ENCODE measurements at places on chromosomes 2 and 18.
A peak's percentile ranks its signal among the peaks of the same experiment; 100 is the strongest.

DNA sequence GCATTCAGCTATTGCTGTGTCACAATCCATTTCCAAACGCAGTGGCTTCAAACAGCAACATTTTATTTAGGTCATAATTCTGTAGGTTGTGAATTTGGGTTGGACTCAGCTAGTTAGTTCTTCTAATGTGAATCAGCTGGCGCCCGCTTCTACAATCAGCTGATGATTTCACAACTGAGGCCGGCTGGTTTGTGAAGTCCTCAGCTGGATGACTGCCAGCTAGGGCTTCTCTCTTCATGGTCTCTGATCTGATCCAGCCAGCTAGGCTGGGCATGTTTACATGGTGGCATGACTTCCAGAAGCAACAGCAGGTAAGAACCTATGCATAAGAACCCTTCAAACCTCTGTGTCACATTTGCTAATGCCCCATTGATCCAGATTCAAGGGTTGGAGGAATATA is 172.0 kb downstream of the SLC4A10 start:
- no peak for DNase-seq

- DNase-seq = peak; percentile 44
Observed at GRCh38 chr2:235779444-235779896, 285.6 kb downstream of the AGAP1 start.

- DNase-seq = no peak
Observed at GRCh38 chr2:43227830-43228281, 1.4 kb upstream of the ZFP36L2 start.

DNA sequence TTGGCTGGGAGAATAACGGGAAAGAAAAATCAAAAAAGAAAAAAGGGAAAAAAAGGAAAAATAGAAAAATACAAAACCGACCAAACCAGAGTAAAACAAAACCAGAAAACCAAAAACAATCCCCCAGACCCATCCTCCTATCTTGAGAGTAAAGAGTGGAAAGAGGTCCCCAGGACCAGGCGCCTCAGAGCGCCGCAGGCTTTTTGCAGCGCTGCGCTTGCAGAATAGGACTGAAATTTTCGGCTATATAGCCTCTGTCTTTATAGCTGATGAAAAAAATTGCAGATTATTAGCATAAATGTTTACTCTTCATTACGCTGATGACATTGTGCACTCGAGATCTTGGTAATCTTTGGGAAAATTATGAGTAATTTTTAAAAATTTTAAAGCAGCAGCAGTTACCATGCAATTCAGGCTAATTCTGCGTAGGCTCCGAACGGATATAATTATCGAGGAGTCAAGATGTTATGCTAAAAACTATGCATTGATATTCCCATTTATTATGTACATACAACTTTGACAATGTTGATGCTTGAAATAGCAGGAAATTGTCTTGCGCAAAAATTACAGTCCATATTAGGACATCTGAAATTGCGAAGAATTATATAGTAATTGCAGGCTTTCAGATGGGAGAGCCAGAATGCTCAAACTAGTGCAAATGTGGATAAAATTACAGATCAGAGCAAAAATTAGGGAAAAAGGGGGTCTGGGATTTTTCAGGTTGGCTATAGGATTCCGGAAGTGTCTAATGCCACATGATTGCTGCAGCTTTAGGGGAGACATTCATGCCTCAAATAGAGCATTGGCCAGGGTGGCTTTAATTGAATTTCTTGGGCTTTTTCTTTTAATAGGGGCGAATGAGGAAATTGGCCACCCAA is 8.3 kb downstream of the DLX1 start:
- DNase-seq = no peak

GRCh38 chr2:83531206-83531826 is 927.8 kb downstream of the SUCLG1 start:
- DNase-seq = no peak

DNA sequence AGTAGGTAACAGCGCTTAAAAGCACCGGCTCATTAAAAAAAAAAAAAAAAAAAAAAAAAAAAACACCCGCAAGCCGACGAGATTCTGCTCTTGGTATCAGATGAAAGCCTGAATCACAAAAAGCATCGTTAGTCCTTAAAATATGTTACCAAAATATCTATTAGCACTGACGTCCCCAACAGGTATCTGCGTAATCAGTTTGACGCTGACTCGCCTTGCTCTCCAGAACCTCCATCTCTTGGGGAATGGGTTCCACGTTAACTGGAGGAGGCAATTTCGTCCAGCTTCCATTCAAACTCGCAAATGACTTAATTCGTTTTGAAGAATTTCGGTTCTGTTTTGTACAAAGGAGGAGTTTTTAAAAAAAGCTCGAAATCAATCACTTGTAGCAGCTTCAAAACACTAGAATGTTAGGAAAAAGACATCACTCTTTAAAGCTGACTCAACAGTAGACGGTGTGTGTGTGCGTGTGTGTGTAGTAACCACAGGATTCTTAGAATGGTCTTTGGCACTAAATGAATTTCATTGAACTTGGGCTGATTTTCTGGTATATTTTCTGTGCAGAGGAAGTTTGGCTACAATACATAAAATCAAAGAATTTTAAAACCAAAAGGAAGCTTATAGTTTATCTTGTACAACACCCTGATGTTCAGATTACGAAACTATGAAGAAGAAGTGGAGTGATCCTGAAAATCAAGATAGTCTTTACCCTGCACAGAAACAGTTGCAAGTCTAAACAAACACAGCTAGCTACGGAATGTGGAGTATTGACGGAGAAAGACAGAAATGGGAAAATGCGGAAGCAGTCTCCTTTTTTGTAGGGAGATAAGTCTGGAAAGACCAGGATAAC is 1.1 kb upstream of the PGAP1 start:
- DNase-seq = peak; percentile 35

DNA sequence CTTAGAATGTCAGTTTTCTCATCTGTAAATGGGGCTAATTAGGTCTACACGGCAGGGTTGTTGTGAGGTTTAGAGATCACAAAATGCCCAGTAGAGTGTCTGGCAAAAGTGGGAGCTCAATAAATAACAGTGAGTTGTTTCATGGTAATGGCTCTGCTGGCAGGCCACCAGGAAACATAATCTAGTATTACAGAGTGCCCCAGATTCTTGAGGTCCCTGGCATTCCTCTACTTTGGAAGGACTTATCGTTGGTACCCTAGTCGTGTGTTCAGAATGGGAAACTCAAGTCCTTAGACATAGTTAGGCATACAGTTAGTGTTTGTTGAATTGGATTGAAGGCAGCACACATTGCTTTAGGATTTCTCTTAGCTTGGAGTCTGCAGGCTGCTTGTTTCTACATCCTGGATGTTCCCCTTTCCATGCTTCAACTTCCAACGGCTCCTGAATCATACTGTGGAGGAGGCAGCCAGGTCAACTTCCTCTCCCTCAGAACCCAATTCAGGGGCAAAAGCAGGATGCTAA is 161.5 kb upstream of the FOSL2 start:
- no peak for DNase-seq

DNA sequence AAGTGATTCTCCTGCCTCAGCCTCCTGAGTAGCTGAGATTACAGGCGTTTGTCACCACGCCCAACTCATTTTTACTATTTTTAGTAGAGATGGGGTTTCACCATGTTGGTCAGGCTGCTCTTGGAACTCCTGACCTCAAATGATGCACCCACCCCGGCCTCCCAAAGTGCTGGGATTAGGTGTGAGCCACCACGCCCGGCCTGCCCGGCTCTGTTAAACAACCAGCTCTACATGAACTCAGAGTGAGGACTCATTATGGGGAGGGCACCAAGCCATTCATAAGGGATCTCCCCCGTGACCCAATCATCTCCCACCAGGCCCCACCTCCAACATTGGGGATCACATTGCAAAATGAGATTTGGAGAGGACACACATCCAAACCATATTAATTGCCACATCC is 8.8 kb downstream of the ATIC start:
- DNase-seq = no peak

GRCh38 chr2:241607162-241607885 is 29.6 kb downstream of the THAP4 start:
- DNase-seq = no peak

DNA sequence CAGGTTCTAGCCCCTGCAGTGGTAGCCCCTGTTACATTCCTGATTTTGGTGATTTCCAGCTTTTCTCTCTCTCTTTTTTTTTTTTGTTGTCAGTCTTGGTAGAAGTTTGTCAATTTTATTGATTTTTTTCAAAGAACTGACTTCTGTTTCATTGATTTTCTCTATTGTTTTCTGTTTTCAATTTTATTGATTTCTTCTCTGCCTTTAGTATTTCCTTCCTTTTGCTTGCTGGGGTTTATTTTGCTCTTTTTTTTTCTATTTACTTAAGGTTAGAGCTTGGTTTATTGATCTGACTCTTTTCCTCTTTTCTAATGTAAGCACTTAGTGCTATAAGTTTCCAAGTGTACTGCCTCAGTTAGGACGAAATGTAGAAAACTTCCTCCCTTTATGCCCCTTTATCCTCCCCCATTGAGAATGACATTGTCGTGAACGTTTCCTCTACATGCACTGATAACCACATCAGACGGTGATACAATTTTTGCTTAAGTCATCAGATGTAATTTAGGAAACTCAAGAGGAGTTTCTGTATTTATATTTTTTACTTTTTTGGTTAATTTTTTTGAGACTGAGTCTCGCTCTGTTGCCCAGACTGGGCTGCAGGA is 81.1 kb upstream of the HS6ST1 start:
- no peak for DNase-seq

GRCh38 chr2:44949329-44950151 is 8.0 kb downstream of the SIX3 start:
- no peak for DNase-seq

DNA sequence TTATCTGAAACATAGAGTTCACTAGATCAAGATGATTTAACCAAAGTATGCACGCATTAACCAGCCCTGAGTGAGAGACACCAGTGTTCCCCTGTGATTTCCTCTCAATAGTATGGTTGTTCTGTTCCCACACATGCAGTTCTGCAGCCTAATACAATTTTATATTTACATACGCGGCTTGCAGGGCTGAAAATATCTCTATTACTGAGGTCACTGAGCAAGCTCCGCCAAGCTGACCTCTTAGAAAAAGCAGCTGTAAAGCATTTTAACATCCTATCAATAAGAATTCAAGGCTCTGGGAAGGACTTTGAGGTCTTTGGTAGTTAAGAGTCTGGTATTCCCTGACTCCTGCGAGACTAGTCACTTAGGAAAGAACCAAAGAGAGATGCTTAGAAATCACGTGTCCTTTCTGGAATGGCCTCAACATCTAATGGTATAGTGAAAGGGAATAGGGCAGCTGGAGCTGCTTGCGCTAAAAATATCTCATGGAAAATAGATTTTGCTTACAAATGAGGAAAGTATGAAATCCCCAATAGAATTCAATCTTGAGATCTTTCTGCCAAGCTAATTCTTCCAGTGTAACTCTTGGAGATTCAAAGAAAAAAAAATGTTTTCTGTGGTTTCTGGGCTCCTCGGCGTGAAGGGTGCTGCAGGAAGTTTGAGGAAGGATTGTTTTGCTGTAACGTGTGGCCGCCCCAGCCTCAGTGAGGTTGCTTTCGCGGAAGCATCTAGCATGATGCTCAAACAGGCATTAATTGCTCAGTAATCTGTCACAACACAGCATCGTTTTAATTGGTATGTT is 59.2 kb downstream of the DOCK10 start:
- DNase-seq = no peak

DNA sequence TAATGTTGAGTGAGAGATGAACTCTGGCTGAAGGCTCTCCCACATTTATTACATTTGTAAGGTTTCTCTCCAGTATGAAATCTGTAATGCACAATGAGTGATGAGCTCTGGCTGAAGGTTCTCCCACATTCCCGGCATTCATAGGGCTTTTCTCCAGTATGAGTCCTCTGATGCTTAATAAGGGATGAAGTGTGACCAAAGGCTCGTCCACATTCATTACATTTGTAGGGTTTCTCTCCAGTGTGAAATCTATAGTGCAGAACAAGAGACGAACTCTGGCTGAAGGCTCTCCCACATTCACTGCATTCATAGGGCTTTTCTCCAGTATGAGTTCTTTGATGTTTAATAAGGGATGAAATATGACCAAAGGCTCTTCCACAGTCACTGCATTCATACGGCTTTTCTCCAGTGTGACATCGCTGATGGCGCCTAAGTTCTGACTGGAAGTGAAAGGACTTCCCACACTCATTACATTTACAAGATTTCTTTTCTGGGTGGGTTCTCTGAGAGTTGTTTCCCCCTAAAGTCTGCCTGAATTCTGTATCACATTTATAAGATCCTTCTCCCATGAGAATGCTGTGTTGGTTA is 10.2 kb downstream of the ZNF514 start:
- no peak for DNase-seq

- DNase-seq = peak; percentile 81
Observed at GRCh38 chr2:85418132-85419008, at the start of gene SH2D6. Gene SH2D6, plus strand, starts transcription at chr2:85418714. Its CDS starts 10,752 bp downstream, at chr2:85429466.

GRCh38 chr2:238919307-238919706 is 71.4 kb downstream of the TWIST2 start:
- no peak for DNase-seq

- DNase-seq = no peak
Observed at GRCh38 chr2:114006460-114006859, 116.6 kb downstream of the ACTR3 start.

DNA sequence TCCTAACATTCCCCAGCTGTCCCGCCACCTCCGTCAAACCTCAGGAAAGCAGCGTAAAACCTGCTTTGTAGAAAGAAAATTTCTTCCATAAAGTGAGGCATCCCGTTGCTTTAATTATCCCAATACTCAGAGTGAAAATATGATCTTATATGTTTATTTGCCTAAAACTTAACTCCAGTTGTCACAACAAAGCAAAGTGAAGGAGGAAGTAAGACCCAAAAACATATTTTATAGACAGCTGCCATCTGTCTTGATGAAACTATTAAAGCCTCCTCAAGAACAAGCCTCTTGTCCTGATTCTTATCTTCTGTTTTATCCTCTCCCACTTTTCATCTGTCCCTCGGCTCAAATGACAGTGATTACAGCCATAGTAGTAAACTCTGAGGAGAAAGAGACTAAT is 28.9 kb upstream of the LPIN2 start:
- DNase-seq = no peak

GRCh38 chr18:12408247-12408869 is 629 bp downstream of the PRELID3A start:
- DNase-seq = no peak

DNA sequence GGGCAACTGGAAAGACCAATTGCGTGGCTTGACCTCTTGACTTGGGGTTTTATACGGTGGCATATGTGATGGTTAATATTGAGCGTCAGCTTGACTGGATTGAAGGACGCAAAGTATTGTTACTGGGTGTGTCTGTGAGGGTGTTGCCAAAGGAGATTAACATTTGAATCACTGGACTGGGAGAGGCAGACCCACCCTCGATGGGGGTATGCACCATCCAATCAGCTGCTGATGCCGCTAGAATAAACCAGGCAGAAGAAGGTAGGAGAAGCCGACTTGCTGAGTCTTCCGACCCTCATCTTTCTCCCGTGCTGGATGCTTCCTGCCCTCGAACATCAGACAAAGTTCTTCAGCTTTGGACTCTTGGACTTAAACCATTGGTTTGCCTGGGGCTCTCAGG is 34.2 kb upstream of the YPEL5 start:
- no peak for DNase-seq

- no peak for DNase-seq
Observed at GRCh38 chr18:70720607-70721006, 431.8 kb downstream of the SOCS6 start.

- no peak for DNase-seq
Observed at GRCh38 chr18:62245699-62246098, 58.6 kb downstream of the RELCH start.

GRCh38 chr2:41187376-41188122 is 735.7 kb upstream of the SLC8A1 start:
- no peak for DNase-seq

- no peak for DNase-seq
Observed at GRCh38 chr2:132599556-132599955, 70.4 kb downstream of the LYPD1 start.

GRCh38 chr2:44897406-44897805 is 44.1 kb upstream of the SIX3 start:
- DNase-seq = no peak

- peak; percentile 12 for DNase-seq
Observed at GRCh38 chr2:48144777-48145176, 238.5 kb upstream of the FBXO11 start.

All from NCI-H1105 (cell line).